Activated naive CD8-positive, alpha-beta T cell treated with anti-CD3 and anti-CD28 coated beads, Interleukin-2, amount 50 U/mL, for 16 hours (primary cell): ENCODE measurements at places on chromosomes 1 and 21.

DNA sequence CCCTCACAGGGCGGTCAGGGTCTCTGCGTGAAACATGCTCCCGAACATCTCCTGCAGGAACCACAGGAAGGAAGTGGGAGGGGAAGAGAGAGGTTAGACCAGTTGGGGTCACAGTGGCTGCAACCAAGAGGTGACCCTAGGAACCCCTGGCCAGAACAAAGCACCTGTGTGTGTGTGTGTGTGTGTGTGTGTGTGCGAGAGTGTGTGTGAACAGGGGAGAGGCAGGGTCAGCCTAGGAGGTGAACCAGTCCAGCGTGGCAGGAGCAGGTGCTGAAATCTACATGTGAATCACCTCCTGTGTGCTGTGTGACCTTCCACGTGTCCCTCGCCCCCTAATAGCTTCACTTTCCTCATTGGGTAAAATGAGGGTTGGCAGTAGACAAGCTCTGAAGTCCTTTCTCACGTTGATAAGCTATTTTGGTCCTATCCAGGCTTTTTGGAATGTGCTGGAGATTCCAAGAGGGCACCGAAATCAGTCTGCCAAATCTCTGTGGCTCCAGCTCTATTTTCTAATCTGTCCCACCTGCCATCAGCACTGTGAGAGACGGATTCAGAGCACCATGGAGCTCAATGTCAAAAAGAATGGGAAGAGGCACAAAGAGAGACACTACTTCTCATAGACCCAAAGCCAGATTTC is 27.8 kb downstream of the SLC26A9 start:
- no peak for DNase-seq

DNA sequence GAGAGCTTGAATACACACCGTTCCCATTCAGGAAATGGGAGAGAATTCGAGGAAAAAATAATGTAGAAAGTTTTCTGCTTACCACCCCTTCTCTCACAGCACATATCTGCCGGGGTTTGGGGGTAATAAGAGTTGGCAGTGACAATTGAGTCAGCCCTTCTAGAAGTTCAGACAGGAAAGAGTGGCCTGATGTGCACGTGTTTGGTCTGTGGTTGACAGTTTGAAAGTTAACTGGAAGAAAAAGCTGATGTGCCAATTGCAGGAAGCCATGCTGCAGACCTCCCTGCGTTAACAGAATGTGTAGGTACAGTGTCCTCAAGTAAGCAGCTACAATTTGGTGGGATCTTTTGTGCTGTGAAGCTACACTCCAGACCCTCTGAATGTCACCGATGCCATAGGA is 50.9 kb downstream of the DHX9 start:
- DNase-seq: no peak

- no peak for DNase-seq
Measured at GRCh38 chr1:42145764-42146625, 7.2 kb upstream of the GUCA2B start.

GRCh38 chr1:224587051-224587450 is 29.1 kb upstream of the CNIH3 start:
- DNase-seq: no peak

DNA sequence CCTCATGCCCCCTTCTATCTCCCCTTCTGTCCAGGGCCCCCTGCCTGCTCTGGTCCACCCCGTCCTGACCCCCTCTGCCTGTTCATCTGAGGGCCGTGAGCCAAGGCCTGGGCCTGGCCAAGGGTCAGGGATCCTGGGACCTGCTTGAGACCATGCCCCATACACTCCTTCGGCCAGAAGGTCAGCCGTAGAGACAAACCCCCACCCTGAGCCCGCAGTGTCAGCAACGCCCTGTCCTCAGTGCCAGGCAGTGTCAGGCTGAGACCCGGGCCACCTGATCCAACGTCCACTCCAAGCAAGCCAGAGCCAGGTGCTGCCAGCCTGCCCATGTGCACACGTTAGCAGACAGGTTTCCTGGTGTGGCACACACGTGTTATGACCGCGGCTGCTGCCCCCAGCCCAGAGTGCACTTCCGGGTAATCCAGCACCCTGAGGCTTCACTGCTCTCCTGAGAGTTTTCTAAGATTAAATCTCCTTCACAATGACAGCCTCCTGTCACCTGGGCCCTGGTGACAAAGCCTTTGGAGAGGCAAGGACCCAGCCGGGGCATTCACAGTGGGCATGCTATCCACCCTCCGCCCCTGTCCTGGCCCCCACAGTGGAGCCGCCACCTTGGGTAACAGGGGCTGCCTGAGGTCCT is 10.1 kb upstream of the SAMD11 start:
- DNase-seq: no peak
